ENCODE measurements at places on chromosomes 3 and 15.
A peak's percentile ranks its signal among the peaks of the same experiment; 100 is the strongest.

GRCh38 chr3:153443961-153444360 is 281.9 kb downstream of the RAP2B start:
- DNase-seq: no peak

- DNase-seq: no peak
Measured at GRCh38 chr15:89303986-89304385, 30.6 kb downstream of the POLG start.

DNA sequence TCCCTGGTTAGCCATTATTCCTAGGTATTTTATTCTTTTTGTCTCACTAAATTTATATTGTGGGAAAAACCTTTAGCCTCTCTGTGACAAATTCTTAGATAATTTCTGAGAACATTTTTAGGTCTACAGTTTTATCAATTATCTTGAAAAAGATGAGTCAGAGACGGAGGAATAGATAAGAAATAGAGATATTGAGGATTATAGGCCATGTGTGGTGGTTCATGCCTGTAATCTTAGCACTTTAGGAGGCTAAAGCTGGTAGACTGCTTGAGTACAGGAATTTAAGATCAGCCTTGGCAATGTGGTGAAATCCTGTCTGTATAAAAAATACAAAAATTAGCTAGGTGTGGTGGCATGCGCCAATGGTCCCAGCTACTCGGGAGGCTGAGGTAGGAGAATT is 960.2 kb downstream of the SQOR start:
- no peak for DNase-seq

GRCh38 chr3:18190646-18191045 is 234.5 kb downstream of the SATB1 start:
- no peak for DNase-seq

DNA sequence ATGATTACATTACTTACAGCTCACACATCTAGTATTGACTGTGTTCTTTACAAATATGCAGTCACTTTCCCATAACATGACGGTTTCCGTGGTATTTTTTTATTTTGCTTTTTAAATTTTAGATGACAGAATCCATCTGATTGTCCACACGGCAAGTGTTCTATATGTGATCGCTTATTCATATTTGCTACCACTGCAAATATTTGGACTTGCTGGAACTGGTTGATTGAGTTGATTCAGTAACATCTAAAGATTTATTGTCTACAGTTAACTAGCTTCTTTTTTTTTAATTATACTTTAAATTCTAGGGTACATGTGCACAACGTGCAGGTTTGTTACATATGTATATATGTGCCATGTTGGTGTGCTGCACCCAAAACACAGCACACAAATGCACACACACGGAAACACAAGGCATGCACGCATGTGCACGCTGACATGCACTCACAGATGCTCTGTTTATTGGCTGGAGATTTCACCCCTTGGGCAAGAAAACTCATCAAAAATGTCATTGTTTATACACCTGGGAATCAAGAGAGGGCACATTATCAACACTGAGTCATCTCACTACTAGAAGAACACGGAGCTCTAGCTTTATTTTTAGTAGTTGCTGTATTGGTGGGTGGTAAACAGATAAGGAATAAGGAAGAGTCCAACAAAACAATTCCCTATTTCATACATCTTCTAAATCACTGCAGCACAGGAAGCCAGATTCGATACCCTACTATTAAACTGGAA is 16.4 kb downstream of the ARRDC4 start:
- DNase-seq: no peak

- no peak for DNase-seq
Measured at GRCh38 chr3:187920030-187920429, 174.8 kb upstream of the BCL6 start.

DNA sequence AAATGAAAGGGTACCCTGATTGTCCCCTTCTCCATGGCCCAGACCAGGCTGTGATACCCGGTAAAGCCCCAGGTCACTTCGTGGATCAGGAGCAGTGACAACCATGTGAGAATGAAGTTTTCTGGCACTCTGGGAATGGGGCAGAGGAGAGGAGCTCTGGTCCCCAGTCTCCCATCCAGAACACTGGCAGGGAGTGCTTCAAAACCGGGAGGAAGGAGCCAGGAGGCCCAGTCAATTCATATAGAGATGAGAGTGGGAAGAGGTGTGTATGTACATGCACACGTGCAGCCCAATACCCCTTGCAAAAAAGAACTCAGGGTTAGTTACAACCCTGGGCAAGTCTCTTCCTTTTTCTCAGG is 101.4 kb upstream of the TLE3 start:
- DNase-seq: no peak

GRCh38 chr3:124850633-124851032 is 36.5 kb downstream of the ITGB5 start:
- DNase-seq: no peak

- no peak for DNase-seq
Measured at GRCh38 chr3:64460141-64460730, 227.6 kb downstream of the ADAMTS9 start.

- no peak for DNase-seq
Measured at GRCh38 chr15:87711026-87711425, 545.5 kb downstream of the NTRK3 start.

- DNase-seq: peak; percentile 82
Measured at GRCh38 chr15:101070502-101071273, 151.5 kb downstream of the LRRK1 start.

- DNase-seq: no peak
Measured at GRCh38 chr3:171227828-171228227, 201.3 kb upstream of the SLC2A2 start.

- no peak for DNase-seq
Measured at GRCh38 chr3:189534531-189534930, 96.7 kb upstream of the TP63 start.

DNA sequence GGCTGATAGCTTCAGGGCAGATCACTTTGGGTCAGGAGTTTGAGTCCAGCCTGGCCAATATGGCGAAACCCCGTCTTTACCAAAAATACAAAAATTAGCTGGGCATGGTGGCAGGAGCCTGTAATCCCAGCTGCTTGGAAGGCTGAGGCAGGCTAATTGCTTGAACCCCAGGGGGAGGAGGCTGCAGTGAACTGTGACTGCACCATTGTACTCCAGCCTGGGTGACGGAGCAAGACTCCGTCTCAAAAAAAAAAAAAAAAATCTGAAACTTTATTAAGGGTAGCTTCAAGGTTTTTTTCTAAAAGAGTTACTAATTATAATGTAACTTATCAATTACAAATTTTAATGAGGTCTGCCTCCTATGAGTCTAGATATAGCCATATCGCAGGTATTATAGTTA is 5.1 kb downstream of the NECTIN3 start:
- DNase-seq: no peak

GRCh38 chr3:39000008-39000450 is 51.7 kb downstream of the SCN11A start:
- peak; percentile 31 for DNase-seq

DNA sequence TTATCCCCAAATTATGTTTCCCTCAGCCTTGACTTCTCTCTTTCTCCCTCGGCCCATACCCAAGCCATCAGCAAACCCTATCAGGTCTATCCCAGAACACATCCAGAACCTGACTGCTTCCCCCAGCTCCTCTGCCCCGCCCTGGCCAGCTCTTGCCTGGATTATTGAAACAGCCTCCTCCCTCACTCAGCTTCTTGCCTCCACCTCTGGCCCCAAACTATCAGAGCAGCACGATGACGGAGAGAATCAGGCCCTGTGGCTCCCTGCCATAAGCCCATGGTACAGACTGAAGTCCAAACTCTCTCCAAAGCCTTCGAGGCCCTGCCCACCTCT is 105.3 kb upstream of the LINGO1 start:
- no peak for DNase-seq

DNA sequence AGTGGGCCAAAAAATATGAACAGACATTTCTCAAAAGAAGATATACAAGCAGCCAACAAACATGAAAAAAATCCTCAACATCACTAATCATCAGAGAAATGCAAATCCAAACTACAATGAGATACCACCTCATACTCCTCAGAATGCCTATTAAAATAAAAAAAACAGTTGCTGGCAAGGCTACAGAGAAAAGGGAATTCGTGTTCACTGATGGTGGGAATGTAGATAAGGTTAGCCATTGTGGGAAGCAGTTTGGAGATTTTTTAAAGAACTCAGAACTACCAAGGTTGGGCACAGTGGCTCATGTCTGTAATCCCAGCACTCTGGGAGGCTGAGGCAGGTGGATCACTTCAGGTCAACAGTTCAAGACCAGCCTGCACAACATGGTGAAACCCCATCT is 27.8 kb upstream of the C15orf40 start:
- no peak for DNase-seq

GRCh38 chr3:58804914-58805313 is 138.3 kb upstream of the FAM3D start:
- no peak for DNase-seq

Data from GM04504 (cell line).